ENCODE measurements at places on chromosomes 12 and 14. TPM values are rescaled to one million over a fixed set of nuclear protein-coding genes. Genes with fewer than 3 reads are reported as not detected.

Gene KRT2
- total RNA-seq, result 0.18 TPM

Gene DEGS2
- total RNA-seq, result 2.0 TPM

Gene LTB4R
- 3.5 TPM for total RNA-seq

Gene EVL
- total RNA-seq, result 120 TPM

Gene OR4E2
- total RNA-seq, result not detected

Gene SIX1
- 0.36 TPM for total RNA-seq

Gene TMPRSS12
- not detected for total RNA-seq

Gene SRGAP1
- 39.0 TPM for total RNA-seq

DNA sequence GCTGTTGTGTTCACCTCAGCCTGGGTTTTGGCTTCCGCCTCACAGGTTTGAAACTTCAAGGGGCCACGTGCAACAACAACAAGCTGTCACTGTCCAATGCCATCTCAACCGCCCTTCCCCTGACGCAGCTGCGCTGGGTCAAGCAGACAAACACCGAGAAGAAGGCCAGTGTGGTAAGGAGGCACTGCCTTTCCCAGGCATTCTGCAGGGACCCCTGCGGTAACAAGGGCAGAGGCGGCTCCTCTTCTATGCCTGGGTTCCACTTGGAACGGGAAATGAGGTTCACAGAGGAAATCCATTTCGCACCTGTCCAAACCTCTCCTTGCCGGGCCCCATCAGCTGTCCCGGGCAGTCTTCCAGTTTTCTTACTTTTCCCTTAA lies 36.8 kb downstream of the HSP90AA1 start:
- DNase-seq, result no peak

GRCh38 chr14:31529053-31529452 lies 32.2 kb upstream of the NUBPL start:
- DNase-seq, result no peak

DNA sequence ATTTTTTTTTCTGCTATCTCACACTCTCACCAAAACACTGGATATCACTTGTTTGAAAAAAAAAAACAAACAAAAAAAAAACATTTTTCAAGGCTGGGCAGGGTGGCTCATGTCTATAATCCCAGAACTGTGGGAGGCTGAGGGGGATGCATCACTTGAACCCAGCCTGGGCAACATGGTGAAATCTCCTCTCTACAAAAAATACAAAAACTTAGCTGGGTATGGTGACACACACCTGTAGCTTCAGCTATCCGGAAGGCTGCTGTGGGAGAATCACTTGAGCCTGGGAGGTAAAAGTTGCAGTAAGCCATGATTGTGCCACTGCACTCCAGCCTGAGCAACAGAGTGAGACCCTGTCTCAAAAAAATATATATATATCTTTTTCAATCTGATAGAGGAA lies 66.2 kb downstream of the EPS8 start:
- no peak for DNase-seq

GRCh38 chr12:22653075-22653474 lies 28.1 kb downstream of the ETNK1 start:
- no peak for DNase-seq

DNA sequence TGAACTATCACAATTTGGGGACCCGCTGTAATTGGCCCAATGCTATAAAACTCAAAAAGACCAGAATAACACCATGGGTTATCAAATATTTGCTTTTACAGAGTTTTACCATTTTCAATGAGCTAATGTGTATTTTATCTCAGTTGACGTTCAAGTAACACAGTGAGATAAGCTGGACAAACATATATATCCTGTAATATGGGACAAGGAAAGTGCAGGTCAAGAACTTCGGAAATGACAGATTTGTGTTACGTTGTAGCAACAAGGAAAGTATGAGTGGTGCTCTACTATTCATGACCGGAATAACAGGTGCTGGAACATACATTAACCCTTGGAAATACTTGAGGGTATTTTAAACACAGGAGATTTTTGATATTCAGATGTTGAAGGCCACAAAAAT lies 566.4 kb upstream of the FLRT2 start:
- DNase-seq, result no peak

DNA sequence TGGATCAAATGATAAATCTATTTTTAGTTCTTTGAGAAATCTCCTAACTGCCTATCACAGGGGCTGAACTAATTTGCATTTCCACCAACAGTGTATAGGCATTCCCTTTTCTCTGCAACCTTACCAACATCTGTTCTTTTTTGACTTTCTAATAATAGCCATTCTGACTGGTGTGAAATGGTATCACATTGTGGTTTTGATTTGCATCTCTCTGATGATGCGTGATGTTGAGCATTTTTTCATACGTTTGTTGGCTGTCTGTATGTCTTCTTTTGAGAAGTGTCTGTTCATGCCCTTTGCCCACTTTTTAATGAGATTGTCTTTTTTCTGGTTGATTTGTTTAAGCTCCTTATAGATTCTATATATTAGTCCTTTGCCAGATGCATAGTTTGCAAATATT lies 67.1 kb downstream of the IFNG-AS1 start:
- DNase-seq, result no peak

DNA sequence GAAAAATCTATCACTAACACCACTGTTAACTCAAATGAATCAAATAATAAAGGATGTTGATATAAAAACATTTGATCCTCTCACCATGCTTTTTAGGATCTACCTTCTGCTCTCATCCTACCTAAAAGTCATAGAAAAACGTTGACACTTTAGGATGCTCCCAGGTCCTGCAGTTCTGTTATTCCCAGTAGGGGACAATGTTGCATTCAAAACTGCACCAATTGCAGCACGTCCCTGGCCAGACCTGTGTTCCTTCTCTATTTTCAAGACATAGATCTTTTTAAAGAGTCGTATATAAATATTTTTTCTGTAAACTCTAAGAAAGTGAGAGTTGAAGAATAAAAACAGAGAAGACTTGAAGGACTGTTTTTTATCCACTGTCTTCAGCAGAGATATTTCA lies 8.8 kb downstream of the AICDA start:
- no peak for DNase-seq

DNA sequence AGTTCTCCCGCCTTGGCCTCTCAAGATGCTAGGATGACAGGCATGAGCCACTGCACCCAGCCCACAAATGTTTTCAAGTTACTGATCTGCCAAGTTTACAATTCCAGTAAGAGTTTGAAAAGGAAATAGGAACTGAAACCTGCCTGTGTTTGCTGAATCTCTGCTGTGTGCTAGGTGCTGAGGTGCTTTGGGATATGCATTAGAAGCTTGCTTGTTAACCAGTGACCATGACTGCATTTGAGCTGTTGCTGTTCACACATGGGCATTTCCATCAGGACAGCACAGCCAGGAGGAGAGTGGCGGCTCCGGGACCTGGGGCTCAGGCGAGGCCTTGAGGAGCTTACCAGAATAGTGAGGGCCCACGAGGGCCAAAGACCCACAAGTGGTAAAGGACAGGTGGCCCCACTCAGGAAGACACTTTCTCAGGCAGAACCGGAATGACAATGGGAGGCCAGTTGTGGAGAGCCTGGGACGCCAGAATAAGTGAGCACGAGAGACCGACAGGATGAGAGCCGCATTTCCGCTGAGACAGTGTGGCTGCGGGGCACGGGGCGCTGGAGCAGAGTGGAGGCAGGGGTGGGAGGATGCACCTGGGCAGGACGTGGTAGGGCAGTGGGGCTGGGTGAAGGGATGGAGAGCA lies 54.5 kb upstream of the MMP17 start:
- DNase-seq, result no peak

DNA sequence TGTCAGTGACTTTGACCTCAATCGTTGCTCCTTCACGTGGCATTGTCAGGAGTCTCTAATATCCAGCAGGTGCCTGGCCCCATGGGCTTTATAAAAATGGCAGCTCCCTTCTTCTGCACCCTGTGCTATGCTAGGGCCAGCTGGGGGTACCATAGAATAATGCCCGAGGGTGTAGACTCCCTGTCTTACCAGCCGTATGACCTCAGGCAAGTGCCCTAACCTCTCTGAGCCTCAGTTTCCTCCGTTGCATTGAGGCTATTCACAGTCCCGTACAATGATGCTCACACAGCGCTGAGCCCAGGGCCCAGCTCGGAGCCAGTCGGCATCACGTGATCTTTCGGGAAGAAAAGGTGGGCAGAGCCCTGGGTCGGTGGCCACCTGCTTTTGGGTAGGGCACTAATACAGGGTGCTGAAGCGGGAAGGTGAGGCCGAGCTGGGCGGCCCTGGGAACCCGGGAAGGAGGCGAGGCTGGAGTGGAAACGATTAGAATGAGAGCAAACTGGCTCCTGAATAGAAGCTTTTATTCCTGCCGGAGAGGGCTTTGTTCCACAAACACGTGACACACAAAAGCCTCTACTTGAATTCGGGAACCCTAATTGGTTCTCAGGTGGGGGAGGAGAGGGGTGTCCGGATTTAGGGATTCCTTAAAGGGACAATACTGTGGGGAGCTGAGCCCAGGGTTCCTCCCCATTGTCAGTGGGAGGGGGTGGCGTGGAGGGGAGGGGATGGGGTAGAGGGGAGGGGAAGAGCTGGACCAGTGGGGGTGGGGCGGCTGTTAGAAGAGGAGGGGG lies 19.9 kb upstream of the MSI1 start:
- DNase-seq, result no peak

GRCh38 chr14:41623736-41624135 lies 17.1 kb downstream of the LRFN5 start:
- no peak for DNase-seq

DNA sequence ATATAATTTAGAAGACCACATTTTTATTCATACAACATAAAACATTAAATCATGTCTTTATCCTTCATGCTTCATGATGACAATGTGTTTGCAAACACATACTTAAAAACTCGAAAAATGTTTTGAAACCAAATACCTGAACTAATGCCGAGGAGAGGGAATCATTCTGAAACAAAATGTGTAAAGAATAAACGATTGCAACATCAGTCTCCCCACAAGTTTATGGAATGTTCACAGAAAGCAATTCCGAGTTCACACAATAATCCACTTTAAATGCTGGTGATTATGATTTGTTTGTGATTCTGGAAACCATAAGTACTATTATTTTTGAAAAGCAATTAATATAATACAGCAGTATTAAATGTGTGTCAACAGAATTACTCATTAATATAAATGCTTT lies 84.5 kb upstream of the PDZRN4 start:
- DNase-seq, result no peak

DNA sequence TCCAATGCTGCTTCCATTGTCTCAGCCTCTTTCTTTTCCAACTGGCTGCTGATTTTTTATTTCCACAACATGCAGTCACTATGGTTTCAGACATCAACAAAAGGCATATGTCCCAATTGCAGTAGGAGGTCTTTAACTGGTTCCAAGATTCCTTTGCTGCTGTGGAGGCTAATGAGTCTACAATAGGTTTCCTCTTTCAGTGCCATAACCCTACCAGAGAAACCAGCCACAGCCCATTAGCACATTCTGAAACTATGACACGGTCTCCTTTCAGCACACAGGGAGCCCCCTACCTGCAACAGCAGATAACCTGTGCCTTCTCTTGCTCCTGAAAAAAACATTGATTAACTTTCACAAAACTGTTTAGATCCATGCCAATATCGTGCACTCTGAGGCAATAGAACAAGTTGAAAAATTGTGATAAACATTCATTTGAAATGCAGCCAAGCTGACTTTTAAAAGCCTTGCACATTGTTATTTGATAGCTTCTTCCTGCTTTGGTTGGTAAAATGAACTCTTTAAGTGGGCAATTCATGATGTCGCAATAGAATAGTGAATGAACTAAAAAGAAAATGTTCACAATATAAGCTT lies 32.4 kb downstream of the PLEKHG7 start:
- DNase-seq, result peak; percentile 58

DNA sequence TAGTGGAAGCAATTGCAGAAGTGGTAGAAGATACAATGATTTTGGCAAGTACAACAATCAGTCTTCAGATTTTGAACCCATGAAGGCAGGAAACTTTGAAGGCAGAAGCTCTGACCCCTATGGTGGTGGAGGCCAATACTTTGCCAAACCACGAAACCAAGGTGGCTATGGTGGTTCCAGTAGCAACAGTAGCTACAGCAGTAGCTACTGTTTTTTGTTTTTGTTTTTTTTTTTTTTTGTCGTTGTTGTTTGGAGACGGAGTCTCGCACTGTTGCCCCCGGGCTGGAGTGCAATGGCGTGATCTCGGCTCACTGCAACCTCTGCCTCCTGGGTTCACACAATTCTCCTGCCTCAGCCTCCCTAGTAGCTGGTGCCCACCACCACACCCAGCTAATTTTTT lies 47.4 kb downstream of the IFNG-AS1 start:
- no peak for DNase-seq

- DNase-seq, result no peak
Observed at GRCh38 chr14:23454445-23454856, 15.1 kb upstream of the NGDN start.

DNA sequence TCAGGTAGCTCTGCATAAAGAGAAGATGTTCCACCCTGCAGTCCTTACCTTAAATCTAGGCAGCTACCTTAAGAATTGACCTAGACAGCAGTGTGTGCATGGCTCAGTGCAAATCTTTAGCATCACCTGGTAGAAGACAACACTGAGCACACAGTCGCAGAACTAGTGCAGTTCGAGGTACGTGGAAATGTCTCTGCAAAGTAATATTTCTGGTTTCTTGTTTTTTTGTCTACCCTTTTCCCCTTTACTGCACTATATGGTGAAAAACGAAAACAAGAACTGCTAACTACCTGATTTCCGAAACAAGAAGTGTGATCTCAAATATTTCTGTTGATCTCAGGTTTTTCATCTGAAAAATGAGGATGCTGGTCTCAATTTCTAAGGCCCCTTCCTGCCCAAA lies 82.5 kb downstream of the ETV6 start:
- no peak for DNase-seq

DNA sequence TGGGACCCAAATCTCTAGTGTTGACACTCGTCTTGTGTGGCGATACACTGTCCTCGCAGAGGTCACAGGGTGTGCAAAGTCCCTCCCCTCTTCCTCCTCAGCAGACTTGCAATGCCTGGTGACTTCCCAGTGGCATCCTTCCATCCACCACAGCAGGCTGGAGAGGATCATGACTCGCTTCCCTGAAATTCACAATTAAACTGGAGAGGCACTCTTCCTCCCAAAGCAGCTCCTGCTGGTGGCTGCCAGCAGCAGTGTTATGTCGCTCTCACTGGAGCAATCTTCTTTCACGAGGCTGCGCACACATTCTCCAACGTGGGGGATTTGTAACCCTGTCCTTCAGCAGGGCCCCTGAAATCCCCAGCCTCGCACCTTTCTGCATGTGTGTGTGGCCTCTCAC lies 145.2 kb upstream of the TMCC3 start:
- peak; percentile 54 for DNase-seq

GRCh38 chr14:84671776-84672175 lies 858.2 kb upstream of the FLRT2 start:
- no peak for DNase-seq

- DNase-seq, result no peak
Observed at GRCh38 chr12:95549392-95550084, 1.7 kb downstream of the USP44 start.

DNA sequence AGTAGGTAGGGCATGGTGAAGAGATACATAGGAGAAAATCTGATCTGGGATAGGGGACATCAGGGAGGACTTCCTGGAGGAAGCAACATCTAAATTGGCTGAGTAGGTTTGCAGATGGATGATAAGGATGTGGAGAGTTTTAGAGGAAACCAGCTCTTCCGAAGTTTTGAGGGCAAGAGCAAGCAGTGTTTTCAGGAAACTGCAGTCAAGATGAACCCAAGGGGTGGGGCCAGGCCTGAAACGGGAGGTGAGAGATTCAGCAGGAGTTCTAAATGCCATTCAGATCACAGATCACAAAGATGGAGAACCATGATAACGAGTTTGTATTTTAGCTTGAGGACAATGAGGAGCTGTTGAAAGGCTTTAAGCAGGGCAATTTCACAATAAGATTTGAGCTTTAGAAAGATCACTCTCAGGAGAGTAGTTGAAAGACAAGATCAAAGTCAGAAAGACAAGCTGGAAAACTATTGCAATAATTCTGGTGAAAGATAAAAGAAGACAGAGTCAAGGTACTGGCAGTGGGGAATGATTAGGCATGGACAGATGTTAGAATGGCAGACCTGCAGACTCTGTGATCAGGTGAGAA lies 70.1 kb upstream of the PLXNC1 start:
- DNase-seq, result no peak
